ENCODE measurements at places on chromosomes 2 and 18. TPM values are rescaled to one million over a fixed set of nuclear protein-coding genes. Genes with fewer than 3 reads are reported as not detected.

DNA sequence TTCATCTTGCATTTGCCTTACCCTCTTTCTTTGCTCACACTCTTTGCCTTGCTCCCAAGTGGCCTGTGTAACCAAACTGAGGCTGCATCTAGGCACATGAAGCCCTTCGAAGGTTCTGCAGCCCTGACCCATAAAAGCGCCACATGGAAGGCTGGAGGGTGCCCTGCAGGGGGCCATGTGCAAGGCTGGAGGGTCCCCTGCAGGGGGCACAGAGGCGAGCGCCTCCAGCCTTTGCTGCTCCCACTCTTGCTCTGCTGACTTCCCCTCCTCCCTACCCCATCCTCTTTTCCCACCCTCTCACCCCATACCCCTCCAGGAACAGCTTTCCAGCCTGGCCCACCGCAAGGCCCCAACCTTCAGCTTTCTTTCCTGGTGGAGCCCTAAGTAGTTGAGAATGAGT, 317.3 kb downstream of the CELF4 start:
- peaks cover 3% of the 10 kb centered on the region for H3K4me1 ChIP-seq
- no peak overlapping the region for H3K4me3 ChIP-seq
- DNase-seq = no peak
- H3K27me3 ChIP-seq = peaks cover 62% of the 10 kb centered on the region

The GRHL1 gene
- total RNA-seq = 0.49 TPM

DNA sequence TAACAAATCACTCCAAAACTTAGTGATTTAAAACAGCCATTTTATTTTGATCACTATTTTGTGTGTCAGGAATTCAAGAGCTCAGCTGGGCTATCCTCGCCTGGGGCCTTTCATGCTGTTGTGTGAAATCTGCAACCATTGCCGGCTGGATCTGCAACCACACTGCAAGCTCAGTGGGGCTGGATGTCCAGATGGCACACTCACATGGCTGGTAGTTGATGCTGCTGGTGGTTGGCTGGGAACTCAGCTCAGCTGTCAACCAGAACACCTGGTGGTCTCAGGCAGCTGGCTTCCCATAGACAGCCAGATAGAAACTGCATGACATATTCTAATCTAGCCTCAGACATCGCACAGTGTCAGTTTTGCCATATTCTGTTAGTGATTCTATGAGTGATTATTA, 30.6 kb upstream of the AP1S3 start:
- no peaks in the 10 kb centered on the region for H3K27me3 ChIP-seq
- no peak overlapping the region for H3K27ac ChIP-seq
- no peak overlapping the region for H3K4me3 ChIP-seq
- H3K4me1 ChIP-seq = peaks cover 20% of the 10 kb centered on the region
- DNase-seq = no peak

The ICOS gene
- total RNA-seq = 99.2 TPM

The LYG1 gene
- total RNA-seq = 0.37 TPM

DNA sequence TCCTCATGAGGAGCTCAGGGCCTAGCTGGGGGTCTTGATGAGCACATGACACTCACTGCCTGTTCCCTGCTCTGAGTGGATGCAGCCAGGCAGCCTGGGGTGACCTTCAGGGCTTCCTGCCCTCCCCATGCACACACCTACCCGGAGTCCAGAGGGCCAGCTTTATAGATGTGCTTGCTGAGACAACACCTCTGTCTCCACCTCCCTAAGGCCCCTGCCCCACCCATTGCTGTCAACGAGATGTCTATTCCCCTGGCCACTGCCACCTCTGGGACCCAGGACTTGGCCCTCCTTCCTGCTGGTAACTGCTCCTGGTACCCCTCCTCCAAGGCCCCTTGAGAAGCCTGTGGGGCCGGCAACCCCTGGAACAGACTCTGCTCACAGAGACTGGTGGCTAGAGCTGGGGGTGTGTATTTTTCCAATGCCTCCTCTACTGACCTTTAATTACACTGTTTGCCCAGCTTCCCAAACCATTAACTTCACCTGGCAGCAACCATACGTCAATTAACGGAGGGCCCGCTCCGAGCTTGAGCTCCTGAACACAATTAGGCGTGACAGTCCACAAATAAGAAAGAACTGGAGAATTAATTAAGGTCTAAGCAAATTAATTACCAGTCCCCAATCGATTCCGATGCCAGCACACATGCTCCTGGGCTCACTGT, 66.3 kb downstream of the EMX1 start:
- H3K36me3 ChIP-seq = no peaks in the 10 kb centered on the region
- DNase-seq = no peak
- no peaks in the 10 kb centered on the region for H3K4me1 ChIP-seq
- no peak overlapping the region for H3K27ac ChIP-seq

The CACNB4 gene
- 0.54 TPM for total RNA-seq

- H3K4me1 ChIP-seq = peaks cover 39% of the 10 kb centered on the region
- DNase-seq = no peak
- no peak overlapping the region for H3K4me3 ChIP-seq
- peaks cover 20% of the 10 kb centered on the region for H3K36me3 ChIP-seq
- H3K27me3 ChIP-seq = no peaks in the 10 kb centered on the region
These were observed 9.1 kb downstream of the EPG5 start for GRCh38 chr18:45958027-45958426.

DNA sequence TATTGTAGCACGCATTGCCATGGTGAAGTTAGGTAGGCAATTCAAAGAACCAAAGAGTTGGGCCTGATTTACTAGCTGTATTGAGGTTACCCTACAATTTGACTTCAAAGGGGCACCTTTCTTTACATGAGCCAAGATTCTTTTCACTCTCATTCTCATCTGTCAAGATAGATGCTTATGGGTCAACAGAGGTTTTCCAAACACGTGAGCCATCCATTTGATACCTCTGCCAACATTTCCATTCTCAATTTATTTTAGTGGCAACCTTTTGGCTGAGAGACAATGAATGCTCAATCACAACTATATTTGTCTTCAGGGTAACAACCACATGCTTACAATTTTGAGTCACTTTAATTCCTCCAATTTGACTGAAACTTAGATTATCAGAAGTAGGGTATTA, 370.6 kb upstream of the CDH20 start:
- H3K27me3 ChIP-seq = no peaks in the 10 kb centered on the region
- no peak overlapping the region for H3K27ac ChIP-seq
- H3K4me1 ChIP-seq = no peaks in the 10 kb centered on the region
- DNase-seq = no peak
- no peaks in the 10 kb centered on the region for H3K36me3 ChIP-seq

The NTSR2 gene
- not detected for total RNA-seq

The FBXO48 gene
- 1.7 TPM for total RNA-seq

DNA sequence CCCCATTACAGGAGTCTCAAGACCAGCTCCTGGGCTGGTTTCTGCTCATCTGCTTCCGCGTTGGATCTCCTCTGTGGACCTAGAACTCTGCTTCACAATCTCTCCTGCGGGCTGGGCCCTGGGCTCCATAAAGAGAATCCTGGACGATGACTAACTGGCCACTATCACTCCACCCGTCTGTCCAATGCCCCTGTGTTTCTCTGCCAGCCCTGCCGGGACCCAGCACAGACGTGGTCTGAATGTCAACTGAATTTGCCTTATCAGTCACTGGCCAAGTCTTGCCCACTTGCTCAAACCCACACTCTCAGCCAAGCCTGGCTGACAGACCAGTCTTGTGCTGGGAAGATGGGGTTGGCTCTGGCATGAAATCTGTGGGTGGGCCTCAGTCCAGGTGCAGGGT, 17.4 kb downstream of the KIF3C start:
- no peaks in the 10 kb centered on the region for H3K27me3 ChIP-seq
- H3K27ac ChIP-seq = no peak overlapping the region
- DNase-seq = no peak

The MPHOSPH10 gene
- 74.2 TPM for total RNA-seq

- no peaks in the 10 kb centered on the region for H3K36me3 ChIP-seq
- H3K27me3 ChIP-seq = no peaks in the 10 kb centered on the region
- no peak overlapping the region for H3K27ac ChIP-seq
- H3K4me3 ChIP-seq = no peak overlapping the region
- no peaks in the 10 kb centered on the region for H3K4me1 ChIP-seq
- no peak for DNase-seq
These were observed 223.1 kb upstream of the FBXO11 start for GRCh38 chr2:48129293-48129950.

GRCh38 chr2:19632403-19632991, 269.3 kb downstream of the TTC32 start:
- H3K27me3 ChIP-seq = peaks cover 20% of the 10 kb centered on the region
- no peaks in the 10 kb centered on the region for H3K36me3 ChIP-seq
- no peak for DNase-seq
- no peaks in the 10 kb centered on the region for H3K4me1 ChIP-seq
- H3K27ac ChIP-seq = no peak overlapping the region

DNA sequence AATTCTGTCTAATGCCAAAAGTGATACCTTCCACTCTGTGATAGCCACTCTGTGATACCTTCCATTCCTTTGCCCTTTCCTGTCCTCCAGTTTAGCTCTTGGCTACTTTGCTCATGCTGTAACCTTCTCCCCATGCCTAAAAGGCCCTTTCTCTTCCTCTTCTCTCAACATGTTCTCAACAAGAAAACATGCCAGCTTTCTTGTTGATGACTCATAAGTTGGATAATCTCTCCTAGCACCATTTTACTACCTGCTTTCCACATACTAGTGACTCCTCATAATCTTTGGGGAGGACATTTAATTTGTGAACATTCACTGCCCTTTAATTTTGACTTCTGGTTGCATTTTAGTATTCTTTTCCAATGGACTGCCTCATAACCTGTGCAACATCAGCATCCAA, 55.9 kb upstream of the NT5C1B start:
- H3K36me3 ChIP-seq = peaks cover 23% of the 10 kb centered on the region
- DNase-seq = no peak
- H3K27me3 ChIP-seq = no peaks in the 10 kb centered on the region
- no peak overlapping the region for H3K4me3 ChIP-seq
- no peak overlapping the region for H3K27ac ChIP-seq

The NT5C1B gene
- not detected for total RNA-seq

- no peaks in the 10 kb centered on the region for H3K27me3 ChIP-seq
- H3K4me3 ChIP-seq = no peak overlapping the region
- H3K27ac ChIP-seq = no peak overlapping the region
- no peaks in the 10 kb centered on the region for H3K4me1 ChIP-seq
These were observed 36.4 kb downstream of the TBC1D8 start for GRCh38 chr2:101114815-101115214.

GRCh38 chr2:13698847-13699246, 933.7 kb upstream of the LRATD1 start:
- no peaks in the 10 kb centered on the region for H3K4me1 ChIP-seq
- no peak overlapping the region for H3K4me3 ChIP-seq
- no peak for DNase-seq
- no peak overlapping the region for H3K27ac ChIP-seq
- no peaks in the 10 kb centered on the region for H3K36me3 ChIP-seq
- no peaks in the 10 kb centered on the region for H3K27me3 ChIP-seq

The SLC5A7 gene
- not detected for total RNA-seq

The DSC1 gene
- 0.93 TPM for total RNA-seq

GRCh38 chr2:118530976-118531375, 316.5 kb downstream of the EN1 start:
- H3K4me1 ChIP-seq = no peaks in the 10 kb centered on the region

DNA sequence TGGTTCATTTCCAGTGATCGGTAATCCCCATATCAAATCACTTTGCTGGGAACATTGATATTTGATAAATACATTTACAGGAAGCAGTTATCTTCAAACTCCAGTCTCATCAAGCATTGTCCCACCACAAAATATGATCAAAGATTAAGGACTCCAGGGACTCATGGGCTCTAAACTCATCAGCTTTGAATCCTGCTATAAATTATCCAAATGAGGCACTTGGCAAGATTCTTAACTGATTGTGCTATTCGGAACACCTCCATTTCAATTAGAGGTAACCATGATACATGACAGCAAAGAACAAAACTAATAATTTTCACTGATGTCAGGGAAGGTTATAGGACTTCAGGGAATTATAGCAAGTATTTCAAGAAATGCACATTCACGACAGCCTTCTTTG, 1088.1 kb upstream of the PIK3C3 start:
- no peak overlapping the region for H3K4me3 ChIP-seq
- DNase-seq = no peak
- H3K4me1 ChIP-seq = no peaks in the 10 kb centered on the region
- H3K36me3 ChIP-seq = no peaks in the 10 kb centered on the region
- H3K27ac ChIP-seq = no peak overlapping the region

The FNDC4 gene
- total RNA-seq = not detected

DNA sequence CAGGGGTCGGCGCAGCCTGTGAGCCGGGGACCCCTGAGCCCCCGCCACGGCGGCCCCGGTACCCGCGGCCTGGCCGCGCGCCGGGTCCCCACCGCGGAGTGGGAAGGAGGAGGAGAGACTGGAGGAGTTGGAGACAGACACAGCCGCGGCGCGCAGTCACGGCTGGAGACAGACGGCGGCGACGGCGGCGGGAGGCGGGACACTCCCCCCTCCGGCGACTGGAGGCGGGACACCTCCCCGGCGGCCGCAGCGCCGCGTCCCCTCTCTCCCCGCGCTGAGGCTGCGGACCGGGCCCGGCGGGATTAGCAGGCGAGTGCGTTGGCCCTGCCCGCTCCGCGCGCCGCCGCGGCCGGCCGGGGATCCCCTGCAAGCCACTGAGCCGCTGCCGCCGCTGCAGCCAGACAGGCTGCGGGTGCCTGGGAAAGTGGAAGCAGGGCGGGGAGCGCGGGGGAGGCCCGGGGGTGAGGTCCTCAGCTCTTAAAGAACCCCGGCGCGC, 1.0 kb upstream of the LDLRAD4 start:
- H3K4me1 ChIP-seq = peaks cover 41% of the 10 kb centered on the region
- peaks cover 43% of the 10 kb centered on the region for H3K27me3 ChIP-seq
- DNase-seq = peak; percentile 67
- no peak overlapping the region for H3K27ac ChIP-seq
- peak overlapping the region; percentile 22 for H3K4me3 ChIP-seq

Data from activated naive CD8-positive, alpha-beta T cell treated with anti-CD3 and anti-CD28 coated beads for 36 hours (primary cell).